ENCODE measurements at places on chromosomes 2 and 18. TPM values are rescaled to one million over a fixed set of nuclear protein-coding genes. Genes with fewer than 3 reads are reported as not detected.

DNA sequence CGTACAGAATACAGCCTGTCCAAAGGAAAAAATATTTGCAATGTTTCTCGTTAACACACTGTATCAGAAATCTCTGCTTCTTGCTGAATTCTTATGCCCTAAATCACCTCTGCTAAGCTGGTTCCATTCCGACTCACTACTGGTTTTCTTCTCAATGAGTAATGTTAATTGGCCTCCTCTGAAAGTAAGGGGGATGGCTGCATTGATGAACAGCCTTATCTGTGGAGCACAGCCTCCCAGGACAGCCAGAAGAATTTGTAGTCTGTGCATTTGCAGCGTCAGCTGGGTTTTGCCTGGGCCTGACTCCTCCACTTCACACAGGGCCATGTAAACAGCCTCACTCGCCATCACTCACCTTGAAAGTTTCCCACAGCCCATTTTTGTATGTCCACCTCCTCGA is 127.7 kb downstream of the RNF152 start:
- no peak for DNase-seq

- DNase-seq: peak; percentile 49
These were observed 317.3 kb upstream of the THUMPD2 start for GRCh38 chr2:40096360-40096759.

GRCh38 chr2:158644139-158644538 is 151.0 kb upstream of the DAPL1 start:
- DNase-seq: no peak

DNA sequence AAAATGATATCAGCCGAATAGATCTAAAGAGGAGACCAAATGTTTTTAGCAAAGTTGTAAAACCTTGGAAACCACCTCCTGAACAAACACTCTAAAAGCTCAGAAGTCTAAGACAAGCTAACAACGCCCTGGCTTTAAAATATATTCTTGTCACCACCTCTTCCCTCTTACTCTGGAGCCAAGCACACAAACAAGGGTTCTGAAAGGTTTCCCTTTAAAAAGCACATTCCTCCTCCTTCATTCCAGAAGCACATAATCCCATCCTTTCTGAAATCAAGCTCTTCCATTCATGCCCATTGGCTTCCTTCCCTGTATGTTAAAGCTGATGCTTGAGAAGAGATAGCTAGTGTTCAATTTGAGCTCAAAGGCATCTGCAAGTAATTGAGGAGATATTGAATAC is 382.0 kb downstream of the LNPK start:
- DNase-seq: no peak

- DNase-seq: peak; percentile 99
These were observed at the start of gene IMP4 for GRCh38 chr2:130342533-130343275. Gene IMP4, plus strand, starts transcription at chr2:130342897. Its CDS starts 36 bp downstream, at chr2:130342933.

DNA sequence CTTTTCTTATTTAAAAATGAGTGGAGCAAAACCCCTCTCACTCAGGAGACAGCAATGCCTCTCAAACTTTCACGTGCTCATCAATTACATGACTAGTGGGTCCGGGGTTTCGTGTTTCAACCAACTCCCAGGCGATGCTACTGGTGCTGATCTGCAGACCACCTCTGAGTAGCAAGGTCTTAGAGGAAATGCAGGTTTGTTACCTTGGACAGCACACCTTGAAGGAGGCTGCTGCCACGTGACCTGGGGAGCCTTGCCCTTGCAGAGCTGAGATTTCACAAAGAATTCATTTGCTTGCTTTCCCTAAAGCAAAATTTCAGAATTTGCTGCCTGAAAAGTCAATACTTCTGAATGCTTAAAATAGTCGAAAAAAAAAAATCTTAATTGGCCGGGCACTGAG is 32.4 kb downstream of the SMIM21 start:
- no peak for DNase-seq

- DNase-seq: peak; percentile 95
These were observed at the start of gene OSBPL1A for GRCh38 chr18:24397694-24398368. Gene OSBPL1A, minus strand, starts transcription at chr18:24397824. Its CDS starts 20,291 bp downstream, at chr18:24377533.

DNA sequence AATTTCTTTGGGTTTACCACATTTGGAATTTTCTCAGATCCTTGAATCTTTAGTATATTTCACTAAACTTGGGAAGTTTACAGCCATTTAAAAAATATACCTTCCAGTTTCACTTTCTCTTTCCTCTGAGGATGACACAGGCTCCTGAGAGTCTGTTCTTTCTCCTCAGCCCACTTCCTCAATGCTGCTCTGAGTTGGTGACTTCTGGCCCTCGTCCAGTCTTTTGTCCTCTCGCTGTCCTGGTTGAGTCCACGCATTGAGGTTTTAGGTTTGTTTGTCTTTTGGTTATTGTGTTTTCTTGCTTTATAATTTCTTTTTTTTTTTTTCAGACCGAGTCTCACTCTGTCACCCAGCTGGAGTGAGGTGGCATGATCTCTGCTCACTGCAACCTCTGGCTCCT is 40.7 kb upstream of the GALR1 start:
- DNase-seq: peak; percentile 57

The HOXD13 gene
- polyA plus RNA-seq: not detected

The SLC30A3 gene
- 79.9 TPM for polyA plus RNA-seq

The SPAST gene
- polyA plus RNA-seq: 4.7 TPM

The DNAJC5G gene
- 1.4 TPM for polyA plus RNA-seq

The LINC00305 gene
- not detected for polyA plus RNA-seq

The ANKRD30B gene
- not detected for polyA plus RNA-seq

The NT5DC4 gene
- polyA plus RNA-seq: not detected

The SATB2 gene
- polyA plus RNA-seq: 0.62 TPM

All from endothelial cell of umbilical vein (primary cell).